ENCODE measurements at places on chromosomes 1 and 21. TPM values are rescaled to one million over a fixed set of nuclear protein-coding genes. Genes with fewer than 3 reads are reported as not detected.

The RIIAD1 gene
- not detected for total RNA-seq

The BARHL2 gene
- total RNA-seq: not detected

The FNBP1L gene
- total RNA-seq: 56.1 TPM

The CD101 gene
- 1.3 TPM for total RNA-seq

The B3GALT5 gene
- total RNA-seq: 0.54 TPM

The FAM151A gene
- not detected for total RNA-seq

The RSPH1 gene
- total RNA-seq: 0.39 TPM

The S100A2 gene
- 8.2 TPM for total RNA-seq

The VPS45 gene
- total RNA-seq: 21.2 TPM

The SEC16B gene
- 2.4 TPM for total RNA-seq

The PFKFB2 gene
- total RNA-seq: 12.3 TPM

The RGS8 gene
- total RNA-seq: not detected

The SPRR1B gene
- not detected for total RNA-seq

The ANGEL2 gene
- total RNA-seq: 42.4 TPM

The PLD5 gene
- 5.1 TPM for total RNA-seq

The AMY2B gene
- 2.2 TPM for total RNA-seq

The TCHHL1 gene
- not detected for total RNA-seq

The COL11A1 gene
- 0.22 TPM for total RNA-seq

The RUNX1 gene
- 59.0 TPM for total RNA-seq

The G0S2 gene
- total RNA-seq: 0.43 TPM

The ALPL gene
- not detected for total RNA-seq

The LRRIQ3 gene
- total RNA-seq: 2.0 TPM

The WDR47 gene
- total RNA-seq: 11.7 TPM

The PDZK1 gene
- total RNA-seq: 204 TPM

The SPATA1 gene
- total RNA-seq: 0.11 TPM

The TNFRSF4 gene
- total RNA-seq: not detected

The CFHR4 gene
- not detected for total RNA-seq

The CSF3R gene
- 1.2 TPM for total RNA-seq

The WDR64 gene
- 1.2 TPM for total RNA-seq

The TTLL7 gene
- 13.7 TPM for total RNA-seq

The TIE1 gene
- total RNA-seq: not detected

The DAB1 gene
- total RNA-seq: 0.33 TPM

The PRDM16 gene
- total RNA-seq: not detected

The LPAR3 gene
- total RNA-seq: 0.39 TPM
